ENCODE measurements at places on chromosomes 3 and 15.

DNA sequence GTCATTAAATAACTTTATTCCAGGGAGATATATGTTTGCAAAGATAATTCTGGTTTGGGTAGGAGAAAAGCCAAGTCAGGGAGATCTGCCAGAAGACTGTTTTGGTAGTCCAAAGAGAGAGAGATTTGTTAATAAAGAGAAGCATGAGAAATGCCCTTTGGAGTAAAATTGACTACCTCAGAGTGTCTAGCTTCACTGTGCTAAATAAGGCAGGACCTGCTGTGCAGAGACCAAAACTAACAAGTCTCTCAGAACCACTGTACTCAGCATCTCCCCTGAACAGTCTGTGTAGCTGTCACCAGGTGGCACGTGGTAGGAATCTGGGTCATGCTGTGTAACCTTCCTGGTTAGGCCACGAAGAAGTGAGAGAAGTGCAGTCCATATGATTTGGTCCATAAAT is 31.6 kb upstream of the SLC35G2 start:
- DNase-seq: no peak

- DNase-seq: no peak
Measured at GRCh38 chr15:95556866-95557225, 773.7 kb upstream of the NR2F2 start.

- no peak for DNase-seq
Measured at GRCh38 chr3:11691767-11692531, 48.2 kb upstream of the VGLL4 start.

DNA sequence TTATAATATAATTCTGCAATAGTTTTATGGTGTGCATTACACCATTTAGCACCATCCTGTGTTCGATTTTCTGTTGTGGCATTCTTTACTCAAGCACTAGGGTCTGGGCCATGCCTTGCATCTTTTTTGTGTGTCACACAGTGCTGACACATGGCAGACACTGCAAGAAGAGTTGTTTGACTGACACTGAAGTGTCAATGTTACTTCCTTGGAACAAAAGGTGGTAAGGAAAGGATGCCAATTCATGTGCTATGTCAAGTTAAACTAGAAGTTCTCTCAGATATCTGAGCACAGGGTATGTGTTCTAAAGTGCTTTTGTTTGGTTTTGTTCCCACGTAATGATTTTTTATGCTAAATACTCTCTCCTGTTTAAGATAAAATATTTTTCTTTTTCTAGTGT is 102.5 kb upstream of the UNC13C start:
- no peak for DNase-seq

DNA sequence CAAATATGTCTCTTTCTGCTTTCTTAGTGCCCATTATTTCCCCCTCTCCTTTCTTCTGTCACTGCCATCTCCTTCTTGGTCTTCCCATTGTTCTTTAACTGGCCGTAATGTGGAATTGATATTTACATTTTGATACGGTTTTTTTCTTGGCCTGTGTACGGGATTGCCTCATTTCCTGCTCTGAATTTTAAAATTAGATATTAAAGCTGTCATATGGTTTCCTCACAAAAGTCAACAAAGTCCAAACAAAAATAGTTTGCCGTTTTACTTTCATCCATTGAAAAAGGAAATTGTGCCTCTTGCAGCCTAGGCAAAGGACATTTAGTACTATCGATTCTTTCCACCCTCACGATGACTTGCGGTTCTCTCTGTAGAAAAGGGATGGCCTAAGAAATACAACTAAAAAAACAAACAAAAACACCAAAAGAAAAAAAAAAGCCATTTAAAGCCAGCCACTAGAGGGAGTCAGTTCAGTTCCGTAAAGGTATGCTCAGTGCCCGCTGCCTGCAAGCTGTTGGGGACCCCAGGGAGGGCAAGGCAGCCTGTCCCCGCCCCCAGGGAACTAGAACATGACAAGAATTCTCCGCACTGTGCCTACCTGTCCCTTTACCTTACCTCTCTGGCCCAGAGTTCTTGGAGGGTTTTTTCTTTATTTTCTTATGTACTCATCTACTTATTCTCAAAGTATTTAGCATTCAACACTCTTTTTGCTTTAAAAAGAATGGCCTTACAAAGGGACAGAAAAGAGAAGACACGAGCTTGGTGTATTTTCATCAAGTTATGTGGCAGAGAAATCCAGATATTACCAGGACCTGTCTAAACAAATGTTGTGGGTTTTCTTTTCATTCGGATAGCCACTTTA is 30.0 kb upstream of the NR2E3 start:
- DNase-seq: peak; percentile 79

DNA sequence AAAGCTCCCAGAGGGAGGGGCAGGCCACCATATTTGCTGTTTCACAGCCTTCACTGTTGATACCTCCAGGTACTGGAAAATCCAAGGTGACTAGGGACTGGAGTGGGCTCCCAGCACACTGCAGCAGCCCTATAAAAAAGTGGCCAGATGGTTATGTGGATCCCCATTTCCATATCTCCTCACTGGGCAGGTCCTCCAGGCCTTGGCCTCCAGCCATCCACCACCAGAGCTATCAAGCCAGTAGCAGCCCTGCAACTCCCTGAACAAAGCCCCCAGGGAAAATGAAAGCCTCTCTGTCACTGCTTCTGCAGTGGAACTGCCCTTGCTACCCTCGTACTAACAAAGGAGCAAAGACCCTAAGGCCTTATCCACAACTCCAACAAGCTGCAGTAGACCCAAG is 58.4 kb downstream of the ILDR1 start:
- no peak for DNase-seq

DNA sequence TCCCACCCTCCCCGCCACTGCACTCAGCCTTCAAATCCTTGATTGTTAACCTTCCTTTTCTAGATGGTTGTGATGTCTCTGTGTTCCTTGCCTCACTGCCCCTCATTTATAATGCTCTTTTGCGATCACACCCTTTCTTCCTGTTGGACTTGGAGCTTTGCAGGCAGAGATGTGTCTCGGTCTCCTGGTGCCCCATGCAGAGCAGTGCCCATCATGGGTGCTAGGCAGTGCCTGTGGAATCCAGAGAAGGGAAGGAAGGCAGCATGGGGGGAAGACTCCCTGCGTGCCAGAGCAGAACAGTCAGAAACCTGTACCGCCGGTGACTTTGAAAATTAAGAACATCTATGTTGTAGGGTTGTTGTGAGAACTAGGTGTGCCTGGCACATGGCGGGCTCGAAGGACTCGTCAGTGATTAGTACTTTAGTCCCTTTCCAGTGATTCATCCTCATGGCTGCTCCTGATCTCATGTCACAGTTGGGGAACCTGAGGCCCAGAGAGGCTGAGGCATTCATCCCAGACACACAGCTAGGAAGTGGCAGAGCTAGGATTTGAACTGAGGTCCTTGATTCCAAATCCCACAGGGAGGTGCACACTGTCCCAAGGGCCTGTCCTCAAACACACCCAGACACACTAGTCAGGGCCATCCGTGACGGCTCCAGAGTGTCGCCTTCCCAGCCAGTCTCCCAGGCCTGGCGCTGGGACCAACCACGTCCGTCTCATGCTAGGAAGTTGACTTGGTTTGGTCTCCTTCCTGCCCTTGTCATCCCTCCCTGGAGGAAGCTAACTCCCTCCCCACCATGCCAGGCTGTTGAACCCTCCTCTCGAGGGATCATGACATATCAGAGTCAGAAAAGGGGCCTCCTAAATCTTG is 58.3 kb downstream of the SMAD6 start:
- DNase-seq: no peak

DNA sequence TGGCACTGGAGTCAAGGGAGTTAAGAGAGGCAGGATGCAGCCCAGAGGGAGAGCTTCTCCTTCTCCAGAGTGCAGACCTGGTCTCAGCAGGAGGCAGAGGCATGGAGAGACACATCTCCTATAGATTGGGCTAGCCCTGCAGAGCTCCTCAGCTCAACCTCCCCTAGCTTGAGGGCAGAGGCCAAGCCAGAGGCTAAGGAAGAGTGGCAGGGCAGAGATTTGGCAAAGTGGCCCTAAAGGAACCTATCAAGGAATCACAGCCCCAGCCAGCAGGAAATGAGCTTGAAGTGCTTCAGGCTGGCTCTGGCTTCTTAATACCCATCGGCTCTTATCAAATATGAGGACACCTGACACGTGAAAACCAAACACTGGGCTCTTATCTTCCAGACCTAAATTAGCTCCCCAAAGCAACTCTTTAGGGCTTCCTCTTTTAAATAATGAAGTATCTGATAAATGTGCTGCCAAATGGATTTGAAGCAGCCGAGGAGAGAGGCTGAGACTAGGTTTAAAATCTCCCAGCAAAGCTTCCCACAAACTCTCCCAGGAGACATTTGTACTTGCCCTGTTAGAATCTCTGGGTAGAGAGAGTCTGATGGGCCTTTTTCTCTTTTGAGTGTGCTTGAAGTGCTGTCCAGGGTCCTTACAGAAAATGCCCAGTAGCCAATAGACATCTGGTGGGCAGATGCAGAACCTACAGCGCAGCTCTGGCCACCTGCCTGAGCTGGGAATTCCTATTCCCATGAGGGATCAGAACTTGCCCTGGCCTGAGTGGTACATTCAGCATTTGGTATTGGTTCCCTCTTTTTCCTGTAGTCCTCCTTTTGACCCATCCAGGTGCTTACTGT is 271.4 kb downstream of the CLSTN2 start:
- DNase-seq: no peak

GRCh38 chr15:68184616-68185480 is 20.3 kb downstream of the CALML4 start:
- DNase-seq: no peak

- no peak for DNase-seq
Measured at GRCh38 chr3:110568246-110568645, 503.4 kb upstream of the NECTIN3 start.

DNA sequence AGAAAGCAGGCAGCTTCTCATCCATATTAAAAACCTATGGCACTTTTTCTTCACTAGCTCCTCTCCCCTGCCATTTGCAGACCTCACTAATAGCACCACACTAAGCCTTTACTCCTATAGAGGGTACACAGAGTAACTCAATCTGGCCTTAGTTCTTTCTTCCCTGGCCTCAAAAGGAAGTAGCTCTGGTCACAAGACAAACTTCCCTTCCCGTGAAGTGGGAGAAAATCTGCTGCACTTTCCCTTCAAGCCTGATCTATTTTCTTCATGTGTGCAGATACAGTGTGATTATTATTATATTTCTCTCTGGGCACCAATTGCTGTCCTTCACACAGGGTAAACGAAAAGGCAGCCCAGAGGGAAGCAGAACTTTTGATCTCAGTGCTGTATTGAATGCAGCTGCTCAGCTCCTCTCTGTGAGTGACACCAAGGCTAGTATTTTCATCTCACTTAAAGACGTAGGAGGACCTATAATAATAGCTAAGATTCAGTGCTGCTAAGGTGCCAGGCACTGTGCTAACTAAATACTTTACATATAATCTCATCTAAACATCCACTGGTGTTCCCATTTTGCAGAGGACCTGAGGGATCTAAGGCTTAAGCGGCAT is 61.9 kb upstream of the RASGRP1 start:
- peak; percentile 13 for DNase-seq

DNA sequence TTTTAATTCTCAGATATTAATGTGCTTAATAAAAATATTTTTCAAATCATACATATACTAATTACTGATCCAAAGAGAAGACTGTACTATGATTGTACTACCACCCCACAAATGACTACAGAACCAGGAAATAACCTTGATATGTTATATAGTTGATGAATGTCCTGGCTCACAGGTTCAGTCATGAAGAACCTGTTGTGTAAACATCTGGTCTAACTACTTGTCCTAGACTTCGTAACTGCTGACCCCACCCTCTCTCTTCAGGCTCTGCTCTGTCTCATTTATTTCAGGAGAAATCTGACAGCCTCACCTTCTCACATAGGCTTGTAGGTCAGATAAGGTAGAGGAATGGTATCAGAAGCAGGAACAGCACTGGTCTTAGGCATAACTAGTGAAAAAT is 14.7 kb upstream of the CSTA start:
- no peak for DNase-seq

- no peak for DNase-seq
Measured at GRCh38 chr3:35663471-35663870, 24.1 kb downstream of the ARPP21 start.

DNA sequence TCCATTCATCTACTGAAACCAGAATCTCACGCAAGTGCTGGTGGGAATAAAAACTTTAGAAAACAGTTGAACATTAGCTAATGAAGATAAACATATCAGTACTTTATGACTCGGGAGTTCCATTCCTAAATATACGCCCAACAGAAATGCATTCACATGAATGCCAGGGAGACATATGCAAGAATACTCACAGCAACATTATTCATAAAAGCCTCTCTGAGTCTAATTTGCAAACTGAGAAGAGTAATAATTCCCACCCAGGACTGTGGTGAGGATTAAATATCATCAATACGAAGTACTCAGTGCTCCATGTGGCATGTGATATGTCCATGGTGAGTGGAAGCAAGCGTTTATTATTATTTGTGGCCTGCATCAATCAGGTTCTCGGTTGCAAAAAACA is 65.6 kb upstream of the OXTR start:
- no peak for DNase-seq

GRCh38 chr3:16768014-16768413 is 116.7 kb upstream of the PLCL2 start:
- no peak for DNase-seq

DNA sequence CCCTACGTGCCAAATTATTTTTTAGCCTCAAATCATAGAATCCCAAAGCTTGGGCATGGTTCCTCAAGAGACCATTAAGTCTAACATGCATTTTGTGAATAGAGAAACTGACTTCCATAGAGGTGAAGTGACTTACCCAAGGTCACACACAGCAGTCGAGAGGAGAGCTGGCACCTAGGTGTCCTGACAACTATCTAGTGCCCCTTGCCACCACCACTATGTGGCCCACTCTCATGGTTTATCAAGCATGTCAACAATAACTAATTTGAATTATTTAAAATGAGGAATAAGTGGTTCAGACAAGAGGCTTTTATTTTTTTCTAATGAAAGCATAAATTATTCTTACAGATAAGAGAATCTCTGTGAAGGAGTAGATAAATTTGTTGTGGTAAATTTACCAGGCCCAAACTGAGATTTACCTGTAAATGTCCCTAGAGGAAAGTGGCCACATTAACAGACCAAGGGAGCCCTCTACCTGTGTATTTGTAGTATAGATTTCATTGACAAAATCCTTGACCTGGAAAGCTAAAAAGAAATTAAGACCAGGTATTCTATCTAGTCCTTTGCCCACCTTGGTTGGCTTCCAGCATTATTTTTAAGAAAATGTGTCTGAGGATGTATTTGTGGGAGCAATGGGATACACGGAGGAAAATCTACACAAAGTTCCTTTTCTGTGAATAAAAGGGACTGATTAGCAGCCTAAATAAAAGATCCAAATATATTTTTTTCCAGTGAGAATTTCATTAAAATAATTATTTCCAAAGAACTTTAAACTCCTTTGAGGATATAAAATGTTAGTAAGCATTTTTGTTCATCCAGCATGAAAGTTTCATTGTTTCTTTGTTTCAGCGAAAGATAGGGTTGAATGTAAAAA is 49.1 kb downstream of the IQCH start:
- DNase-seq: peak; percentile 61

DNA sequence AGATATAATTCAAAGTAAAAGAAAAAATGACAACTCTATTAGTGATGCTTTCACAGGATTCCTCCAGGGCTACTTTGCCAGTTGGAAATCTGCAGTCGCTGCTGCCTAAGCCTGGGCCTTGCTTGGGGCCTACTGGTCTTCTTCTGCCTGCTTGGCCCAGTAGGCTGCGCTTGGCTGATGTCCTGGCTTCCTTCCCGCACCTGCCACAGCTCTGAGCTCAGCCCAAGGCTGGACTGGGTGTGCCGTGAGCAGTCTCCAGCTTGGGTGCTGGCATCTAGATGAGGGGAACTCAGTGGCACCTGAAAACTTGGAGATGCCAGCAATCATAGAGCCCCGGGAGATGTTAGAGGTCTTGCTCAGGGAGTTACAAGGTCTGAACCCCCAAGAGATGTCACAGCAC is 108.3 kb downstream of the BCHE start:
- no peak for DNase-seq

Measured in KBM-7 (cell line).